ENCODE measurements at places on chromosomes 3 and 15.

DNA sequence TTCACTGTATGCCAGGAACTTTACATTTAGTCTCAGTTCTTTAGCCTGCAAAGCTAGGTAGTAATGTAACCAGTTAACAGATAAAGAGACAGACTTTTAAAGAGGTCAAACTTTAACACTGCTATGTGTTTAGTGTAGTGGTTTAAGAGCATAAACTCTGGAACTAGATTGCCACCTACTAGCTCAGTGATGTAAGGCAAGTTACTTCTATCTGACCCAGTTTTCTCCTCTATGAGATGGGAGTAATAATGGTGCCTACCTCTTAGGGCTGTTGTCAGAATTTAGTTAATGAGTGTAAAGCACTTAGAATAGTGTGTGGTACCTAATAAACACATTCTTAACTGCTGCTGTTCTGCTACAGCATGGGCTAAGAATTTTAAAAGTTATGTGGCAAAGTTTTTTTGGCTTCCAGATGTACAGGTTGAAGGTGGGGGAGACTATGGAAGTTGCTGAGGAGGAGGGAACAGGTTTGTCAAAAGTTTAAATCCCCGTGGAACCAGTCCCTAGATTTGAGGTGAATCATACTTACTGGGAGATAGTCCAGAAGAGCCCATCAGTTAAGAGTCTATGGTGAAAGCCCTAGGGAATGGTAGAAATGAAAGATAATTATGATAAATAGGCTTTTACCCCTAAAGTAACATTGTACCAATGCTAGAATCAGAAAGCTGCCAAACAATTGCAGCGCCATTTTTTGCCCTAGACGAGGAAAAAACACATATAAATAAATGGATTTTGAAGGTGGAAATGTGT lies 13.9 kb downstream of the TSC22D2 start:
- DNase-seq: no peak

GRCh38 chr3:117408811-117409210 lies 699.2 kb downstream of the TUSC7 start:
- DNase-seq: no peak

- no peak for DNase-seq
Observed at GRCh38 chr3:185251272-185251671, 2.6 kb downstream of the EHHADH start.

- DNase-seq: no peak
Observed at GRCh38 chr3:195865752-195866151, 42.6 kb downstream of the TNK2 start.

- DNase-seq: no peak
Observed at GRCh38 chr3:119376758-119377157, 82.6 kb downstream of the ARHGAP31 start.

- DNase-seq: no peak
Observed at GRCh38 chr15:67824197-67824968, 926 bp upstream of the SKOR1 start.

DNA sequence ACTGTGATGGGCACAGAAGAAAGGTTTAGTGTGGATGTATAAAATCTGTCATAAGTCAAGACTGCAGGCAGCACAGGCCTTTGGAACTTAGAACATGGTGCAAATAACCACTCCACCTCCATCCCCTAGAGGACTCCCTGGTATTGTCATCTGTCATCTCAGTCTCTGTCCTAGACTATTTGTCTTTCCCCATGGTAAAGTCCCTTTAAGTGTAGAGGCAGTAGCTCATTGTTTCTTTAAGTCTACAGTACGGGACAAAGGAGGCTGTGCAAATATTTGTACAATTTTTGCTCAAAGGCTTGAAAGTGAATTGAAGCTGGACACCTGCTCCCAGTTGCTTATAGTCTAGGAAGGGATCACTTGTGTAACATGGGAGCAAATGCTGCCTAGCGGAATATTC lies 3.2 kb upstream of the PXYLP1 start:
- DNase-seq: no peak

DNA sequence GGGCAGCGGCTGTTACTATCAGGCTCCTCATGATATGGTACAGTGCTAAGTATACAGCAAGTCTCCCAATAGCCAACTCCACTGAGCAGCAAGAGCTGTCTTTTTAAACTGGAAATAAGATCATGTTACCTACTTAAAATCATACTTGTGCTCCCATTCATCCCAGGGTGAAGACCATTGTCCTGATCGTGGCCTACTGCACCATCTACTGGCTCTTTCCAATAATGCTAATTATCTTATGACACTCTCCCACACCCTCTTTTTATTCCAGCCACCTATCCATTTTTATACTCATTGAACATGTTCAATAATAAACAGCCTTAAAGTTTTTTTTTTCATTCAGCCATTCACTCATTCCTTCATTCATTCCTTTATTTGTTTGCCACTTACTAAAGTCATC lies 117.7 kb downstream of the GBE1 start:
- no peak for DNase-seq

- no peak for DNase-seq
Observed at GRCh38 chr3:40681658-40682055, 156.9 kb downstream of the ZNF621 start.

DNA sequence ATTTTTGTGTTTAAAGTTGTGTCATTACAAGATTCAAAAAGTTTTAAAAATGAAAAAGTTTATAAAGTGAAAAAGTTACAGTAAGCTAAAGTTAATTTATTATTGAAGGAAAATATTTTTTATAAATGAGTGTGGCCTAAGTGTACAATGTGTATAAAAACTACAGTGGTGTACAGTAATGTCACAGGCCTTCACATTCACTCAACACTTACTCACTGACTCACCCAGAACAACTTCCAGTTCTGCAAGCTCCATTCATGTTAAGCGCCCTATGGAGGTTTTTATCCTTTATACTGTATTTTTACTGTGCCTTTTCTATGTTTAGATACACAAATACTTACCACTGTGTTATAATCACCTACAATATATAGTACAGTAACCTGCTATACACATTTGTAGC lies 76.3 kb downstream of the DTWD1 start:
- no peak for DNase-seq

DNA sequence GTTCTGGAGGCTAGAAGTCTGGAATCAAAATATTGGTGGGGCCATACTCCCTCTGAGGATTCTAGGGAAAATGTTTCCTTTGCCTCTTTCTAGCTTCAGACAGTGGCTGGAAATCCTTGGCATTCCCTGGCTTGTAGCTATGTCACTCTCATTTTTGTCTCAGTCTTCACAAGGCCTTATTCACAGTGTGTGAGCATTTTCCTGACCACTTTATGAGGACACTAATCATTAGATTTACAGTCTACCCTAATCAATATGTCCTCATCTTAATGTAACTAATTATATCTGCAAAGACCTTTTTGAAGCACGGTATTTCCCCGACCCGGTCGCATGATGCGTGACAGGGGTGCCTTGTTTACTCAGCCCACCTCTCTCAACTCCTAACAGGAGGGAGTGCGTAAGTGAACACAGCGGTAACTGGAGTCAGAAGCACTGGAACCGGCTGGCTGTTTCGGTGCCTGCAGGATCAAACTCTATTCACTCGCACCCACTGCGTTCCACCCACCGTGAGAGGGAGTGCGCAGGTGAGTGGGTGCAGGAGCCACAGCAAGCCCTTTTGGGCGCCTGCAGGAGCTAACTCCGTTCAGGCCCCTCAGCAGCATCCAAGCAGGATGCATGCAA lies 155.0 kb downstream of the EPHA3 start:
- no peak for DNase-seq

DNA sequence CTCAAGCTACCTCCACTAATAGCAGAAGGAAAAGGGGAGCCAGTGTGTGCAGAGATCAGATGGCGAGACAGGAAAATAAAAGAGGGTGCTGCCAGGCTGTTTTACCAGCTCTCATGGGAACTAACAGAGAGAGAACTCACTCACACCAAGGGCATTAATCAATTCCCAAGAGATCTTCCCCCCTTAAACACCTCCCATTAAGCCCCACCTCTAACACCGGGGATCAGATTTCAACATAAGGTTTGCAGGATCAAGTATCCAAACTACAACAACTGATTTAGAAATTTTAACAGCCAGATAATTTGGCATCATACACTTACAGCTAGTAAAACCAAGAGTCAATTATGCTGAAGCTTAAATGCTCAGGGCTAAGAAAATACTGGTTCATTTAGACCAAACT lies 18.9 kb downstream of the CD200 start:
- DNase-seq: no peak

- no peak for DNase-seq
Observed at GRCh38 chr3:167330993-167331785, 48.9 kb downstream of the ZBBX start.

- no peak for DNase-seq
Observed at GRCh38 chr3:194368918-194369317, 625 bp downstream of the LRRC15 start.

DNA sequence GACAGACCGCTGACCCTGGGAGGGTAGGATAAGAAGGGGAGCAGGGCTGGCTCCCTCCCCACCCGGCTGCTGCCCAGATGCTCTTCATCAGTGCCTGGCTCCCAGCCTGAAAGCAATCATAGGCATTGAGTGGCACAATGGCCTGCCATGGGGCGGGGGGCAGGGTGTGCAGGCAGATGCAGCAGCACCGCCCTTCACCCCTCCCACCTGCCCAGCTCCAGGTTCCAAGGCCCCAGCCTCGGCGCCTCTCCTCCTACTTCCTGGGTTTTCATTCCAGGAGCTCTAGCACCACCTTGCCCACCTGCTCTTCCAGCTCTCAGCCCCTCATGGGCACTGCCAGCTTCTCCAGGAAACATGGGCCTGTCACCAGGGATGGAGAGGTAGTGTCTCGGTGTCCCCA lies 101.7 kb downstream of the MEGF11 start:
- DNase-seq: no peak

GRCh38 chr3:51539291-51539941 lies 897 bp downstream of the RAD54L2 start:
- peak; percentile 54 for DNase-seq

DNA sequence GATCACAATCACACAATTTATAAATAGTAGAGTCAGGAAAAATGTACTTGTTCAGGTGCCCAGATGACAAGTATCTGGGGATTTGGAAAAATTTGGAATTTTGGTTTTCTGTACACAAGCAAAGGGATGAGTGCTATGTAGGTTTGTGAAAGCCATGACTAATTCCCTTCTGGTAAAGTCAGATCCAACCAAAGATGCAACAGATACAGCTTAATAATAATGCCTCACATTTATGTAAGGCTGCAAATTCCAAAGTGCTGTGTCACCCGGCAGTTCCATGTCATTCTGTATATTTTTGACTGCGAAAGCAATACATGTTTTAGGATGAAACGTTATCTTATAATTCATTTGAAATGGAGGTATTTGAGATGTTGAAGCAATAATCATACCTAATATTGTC lies 102.7 kb upstream of the AGBL1 start:
- no peak for DNase-seq

DNA sequence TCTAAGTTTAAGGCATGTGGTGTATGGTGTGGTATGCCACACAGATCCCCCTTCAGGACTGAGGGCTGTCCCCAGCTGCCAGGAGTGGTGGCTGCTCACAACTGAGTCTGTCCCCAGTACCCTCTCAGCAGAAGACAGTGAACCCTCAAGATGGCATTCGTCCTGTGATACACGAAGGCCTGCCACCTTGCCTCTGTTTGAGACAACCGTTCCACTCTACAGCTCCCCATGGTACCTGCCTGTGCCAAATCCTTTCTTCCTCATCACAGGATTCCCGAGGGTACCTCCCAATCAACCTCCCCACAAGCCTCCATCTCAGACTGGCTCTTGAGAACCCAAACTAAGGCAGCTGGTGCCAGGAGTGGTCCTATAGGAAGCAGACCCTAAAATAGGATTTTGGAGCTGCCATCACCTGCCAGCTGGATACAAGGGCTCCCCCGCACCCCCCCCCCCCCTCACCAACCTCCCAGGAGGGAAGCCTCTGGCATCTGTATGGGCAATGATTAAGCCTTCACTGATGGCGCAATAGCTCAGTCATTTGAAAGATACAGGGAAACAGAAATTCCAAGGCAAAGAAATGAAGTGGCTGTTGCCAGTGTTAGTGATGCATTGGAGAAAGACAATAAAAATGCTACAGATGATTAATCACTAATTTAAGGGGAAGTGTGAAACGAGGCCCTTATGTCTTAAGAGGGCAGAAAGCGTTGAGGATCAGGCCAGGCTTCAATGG lies 230.0 kb upstream of the LYSMD4 start:
- peak; percentile 21 for DNase-seq

DNA sequence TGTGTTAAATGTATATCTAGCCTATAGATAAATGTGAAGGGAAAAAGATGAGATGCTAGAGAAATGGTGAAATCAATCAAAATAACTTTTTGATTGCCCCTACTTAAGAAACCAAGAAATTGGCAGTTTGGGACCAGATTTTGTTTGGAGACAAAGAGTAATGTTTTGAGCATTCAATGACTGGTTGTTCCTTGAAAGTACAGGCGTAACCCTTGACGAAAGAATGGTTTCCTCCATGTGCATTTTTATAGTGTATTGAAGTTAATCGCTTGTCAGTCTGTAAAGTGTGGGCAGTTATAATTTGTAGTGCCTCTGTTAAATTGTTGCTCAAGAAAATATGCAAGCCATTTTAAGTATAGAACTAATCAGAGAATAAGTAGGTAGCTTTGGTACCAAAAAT lies 1.2 kb downstream of the KIF23 start:
- no peak for DNase-seq

GRCh38 chr15:52677593-52678467 lies 1.4 kb downstream of the ATOSA start:
- DNase-seq: peak; percentile 45

DNA sequence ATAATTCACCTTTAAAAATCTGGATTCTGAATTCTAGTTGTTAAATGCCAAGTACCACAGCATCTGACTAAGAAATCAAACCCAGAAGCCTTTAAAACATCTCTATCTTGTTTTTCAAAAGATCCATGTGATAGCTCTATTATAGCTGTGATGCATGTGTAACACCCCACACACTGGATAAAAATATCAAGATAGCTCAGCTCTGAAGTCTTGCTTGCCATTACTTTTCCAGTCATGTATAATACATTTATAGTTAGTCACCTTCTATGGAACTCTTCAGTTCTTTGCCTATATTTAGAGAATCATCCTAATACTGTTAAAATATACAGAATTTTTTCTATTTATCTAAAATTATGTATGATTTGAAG lies 11.6 kb downstream of the ARPP19 start:
- DNase-seq: no peak

GRCh38 chr15:35181538-35181937 lies 96.4 kb upstream of the NANOGP8 start:
- DNase-seq: no peak

- DNase-seq: no peak
Observed at GRCh38 chr3:171622126-171622525, 161.9 kb upstream of the TNIK start.

GRCh38 chr15:69930754-69931153 lies 167.0 kb downstream of the TLE3 start:
- DNase-seq: no peak

- DNase-seq: no peak
Observed at GRCh38 chr3:15496341-15496664, 25.2 kb downstream of the COLQ start.
